Lower leg skin (tissue), 4 donors: ENCODE measurements at places on chromosomes 7 and 10.

- no peak for DNase-seq
Observed at GRCh38 chr10:118708571-118708970, 46.2 kb downstream of the CACUL1 start.

GRCh38 chr7:80851896-80852476 lies 66.9 kb downstream of the SEMA3C start:
- no peak for DNase-seq

- DNase-seq = no peak
Observed at GRCh38 chr10:36534471-36535002, 590.9 kb upstream of the ANKRD30A start.

- DNase-seq = no peak
Observed at GRCh38 chr7:153638821-153639435, 413.3 kb upstream of the DPP6 start.

DNA sequence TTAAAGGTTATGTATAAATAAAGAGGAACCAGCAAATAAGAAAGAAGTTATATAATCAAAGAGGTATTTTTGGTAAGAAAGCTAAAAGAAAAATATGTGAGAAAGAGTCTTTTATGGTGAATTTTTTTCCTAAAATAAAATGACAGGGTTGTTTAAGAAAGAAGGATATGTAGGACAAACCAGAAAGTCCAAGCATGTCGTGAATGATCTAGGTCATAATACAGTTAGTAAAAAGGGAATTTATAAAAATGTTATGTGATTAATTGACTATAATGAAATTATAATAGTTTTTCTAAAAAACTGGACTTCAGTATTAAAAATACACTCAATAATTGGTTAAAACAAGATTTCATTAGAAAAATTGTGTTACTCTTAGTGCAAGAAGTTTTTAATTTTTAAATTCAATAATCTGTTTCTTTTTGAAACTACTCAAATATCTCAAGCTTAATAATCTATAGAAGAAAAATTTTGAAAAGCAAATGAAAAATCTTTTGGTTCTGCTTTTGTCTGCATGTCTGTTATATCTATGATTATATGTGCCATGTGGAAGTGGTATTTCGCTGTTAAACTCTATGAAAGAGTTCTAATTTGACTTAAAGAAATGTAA lies 23.3 kb downstream of the AVL9 start:
- no peak for DNase-seq

DNA sequence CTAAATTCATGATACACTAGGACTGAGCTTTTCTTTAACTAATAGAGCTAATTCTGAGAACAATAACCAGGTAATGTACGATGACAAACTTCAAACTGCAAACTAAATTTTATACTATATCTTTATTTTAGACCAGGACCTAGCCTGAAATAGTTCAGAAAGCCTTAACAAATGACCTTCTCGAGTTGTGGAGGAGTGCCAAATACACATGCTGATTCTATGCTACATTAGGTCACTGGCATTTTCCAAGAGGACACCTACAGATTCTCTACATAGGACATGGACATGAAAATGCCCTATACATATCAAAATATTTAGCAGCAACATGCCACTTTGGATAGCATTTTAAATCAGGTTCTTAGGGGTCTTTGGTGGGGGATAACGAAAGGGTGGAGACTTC lies 44.0 kb upstream of the LRRTM3 start:
- DNase-seq = no peak
